NCI-H524 treated with DMSO at 0.1 percent for 48 hours (cell line): ENCODE measurements at places on chromosomes 13 and 19.

- no peak for DNase-seq
Measured at GRCh38 chr13:44389876-44390275, 16.3 kb downstream of the SERP2 start.

DNA sequence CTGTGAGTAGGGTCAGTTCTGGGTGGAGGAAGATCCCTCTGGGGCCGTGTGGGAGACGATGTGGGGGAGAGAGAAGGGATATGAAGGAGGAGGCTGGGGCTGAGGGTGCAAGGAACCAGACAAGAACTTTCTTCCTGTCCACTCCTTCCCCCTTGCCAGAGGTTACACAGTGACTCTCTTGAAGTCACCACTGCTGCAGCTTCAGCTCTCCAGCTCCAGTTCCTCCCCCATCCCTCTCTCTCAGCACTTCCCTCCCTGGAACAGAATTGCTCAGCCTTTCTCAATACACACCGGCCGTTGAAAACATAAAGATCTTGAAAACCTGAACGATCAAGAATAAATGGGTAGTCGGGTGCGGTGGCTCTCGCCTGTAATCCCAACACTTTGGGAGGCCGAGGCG lies 5.1 kb downstream of the ZSWIM9 start:
- DNase-seq: no peak

DNA sequence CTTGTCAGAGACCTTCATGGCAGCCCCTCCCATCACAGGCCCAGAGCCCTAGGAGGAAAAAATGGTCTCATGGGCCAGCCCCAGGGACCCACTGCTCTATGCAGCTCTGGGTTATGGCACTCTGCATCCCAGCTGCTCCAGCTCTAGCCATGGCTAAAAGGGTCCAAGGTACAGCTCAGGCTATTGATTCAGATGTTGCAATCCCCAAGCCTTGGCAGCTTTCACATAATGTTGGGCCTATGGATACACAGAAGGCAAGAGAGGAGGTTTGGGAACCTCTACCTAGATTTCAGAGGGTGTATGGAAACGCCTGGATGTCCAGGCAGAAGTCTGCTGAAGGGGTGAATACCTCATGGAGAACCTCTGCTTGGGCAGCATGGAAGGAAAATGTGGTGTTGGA lies 996.0 kb downstream of the PCDH9 start:
- DNase-seq: no peak

- DNase-seq: no peak
Measured at GRCh38 chr19:518598-519231, 11.4 kb downstream of the TPGS1 start.

DNA sequence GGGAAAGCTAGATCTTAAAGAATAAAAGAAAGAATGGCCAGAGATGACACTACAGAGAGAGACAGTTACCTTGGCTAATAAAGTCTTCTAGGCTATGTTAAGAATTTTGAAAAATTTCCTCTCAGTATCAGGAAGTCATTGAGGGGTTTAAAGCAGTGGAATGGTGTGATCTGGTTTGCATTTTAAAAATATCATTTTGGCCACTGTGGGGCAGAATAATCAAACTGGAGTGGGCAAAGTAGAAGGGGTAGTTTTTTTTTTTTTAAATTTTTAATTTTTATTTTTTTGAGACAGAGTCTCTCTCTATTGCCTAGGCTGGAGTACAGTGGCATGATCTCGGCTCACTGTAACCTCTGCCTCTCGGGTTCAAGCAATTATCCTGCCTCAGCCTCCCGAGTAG lies 4.4 kb upstream of the CNMD start:
- no peak for DNase-seq

- no peak for DNase-seq
Measured at GRCh38 chr13:48185018-48185417, 48.0 kb upstream of the ITM2B start.
